ENCODE measurements at places on chromosomes 16 and 17.

DNA sequence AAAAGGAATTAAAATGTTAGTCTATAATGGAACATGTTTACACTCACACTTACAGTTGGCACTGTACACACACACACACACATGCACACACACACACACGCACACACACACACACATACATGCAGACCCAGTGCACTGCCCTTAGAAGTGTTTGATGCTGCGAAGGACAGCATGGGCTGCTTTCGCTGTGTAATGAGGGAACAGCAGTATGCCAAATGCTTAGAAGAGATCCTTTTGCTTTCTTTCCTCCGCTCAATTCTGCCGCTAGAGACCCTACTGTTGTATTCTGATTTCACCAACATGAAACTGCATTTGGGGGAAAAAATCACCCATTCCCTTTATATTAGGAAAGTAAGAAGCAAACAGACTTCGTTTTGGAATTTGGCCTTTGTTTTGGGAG, 217.9 kb downstream of the ENGASE start:
- DNase-seq: no peak

- no peak for DNase-seq
Observed at GRCh38 chr16:31714903-31715504, 158.6 kb upstream of the ZNF267 start.

GRCh38 chr17:76997981-76998531, 129.9 kb downstream of the MGAT5B start:
- peak; percentile 98 for DNase-seq

DNA sequence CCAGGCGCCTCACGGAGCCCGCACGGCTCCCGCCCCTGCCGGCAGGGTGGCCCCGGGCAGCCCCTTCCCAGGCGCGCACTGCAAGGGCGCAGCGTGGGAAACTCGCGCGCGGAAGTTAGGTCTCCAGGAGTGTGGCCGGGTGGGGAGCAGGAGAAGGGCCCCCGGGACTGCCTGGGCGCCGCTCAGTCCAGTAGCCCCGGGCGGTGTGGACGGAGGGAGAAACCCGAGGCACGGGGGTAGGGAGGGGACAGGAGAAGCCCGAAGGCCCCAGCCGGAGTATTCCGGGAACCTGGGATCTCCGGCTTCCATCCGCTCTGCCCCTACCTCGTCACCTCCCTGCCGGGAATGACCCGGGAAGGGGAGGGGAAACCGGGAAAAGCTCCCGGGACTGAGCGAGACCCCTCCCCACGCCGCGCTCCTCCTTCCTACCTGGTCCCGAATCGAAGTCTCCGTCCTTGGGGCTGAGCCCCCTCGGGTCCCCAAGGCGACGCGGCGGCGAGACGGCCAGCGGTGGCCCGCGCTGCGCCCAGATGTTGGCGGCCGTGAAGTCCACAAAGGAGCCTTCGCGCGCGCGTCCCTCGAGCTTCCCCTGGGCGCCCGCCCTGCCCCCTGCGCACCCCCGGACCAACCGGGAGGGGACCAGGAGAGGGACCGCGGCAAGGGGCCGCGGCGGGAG, 418 bp downstream of the SOCS3 start:
- no peak for DNase-seq
